ENCODE measurements at places on chromosomes 6 and 20. TPM values are rescaled to one million over a fixed set of nuclear protein-coding genes. Genes with fewer than 3 reads are reported as not detected.

HMGA1 gene
- total RNA-seq, result 1,595 TPM

PLA2G7 gene
- total RNA-seq, result 0.68 TPM

VGLL2 gene
- total RNA-seq, result not detected

DZANK1 gene
- 14.8 TPM for total RNA-seq

SLC44A4 gene
- total RNA-seq, result 0.56 TPM

CDSN gene
- not detected for total RNA-seq

- no peak for DNase-seq
Measured at GRCh38 chr6:18536591-18537055, 149.5 kb downstream of the RNF144B start.

- no peak for DNase-seq
Measured at GRCh38 chr20:48463096-48463720, 364.6 kb downstream of the PREX1 start.

DNA sequence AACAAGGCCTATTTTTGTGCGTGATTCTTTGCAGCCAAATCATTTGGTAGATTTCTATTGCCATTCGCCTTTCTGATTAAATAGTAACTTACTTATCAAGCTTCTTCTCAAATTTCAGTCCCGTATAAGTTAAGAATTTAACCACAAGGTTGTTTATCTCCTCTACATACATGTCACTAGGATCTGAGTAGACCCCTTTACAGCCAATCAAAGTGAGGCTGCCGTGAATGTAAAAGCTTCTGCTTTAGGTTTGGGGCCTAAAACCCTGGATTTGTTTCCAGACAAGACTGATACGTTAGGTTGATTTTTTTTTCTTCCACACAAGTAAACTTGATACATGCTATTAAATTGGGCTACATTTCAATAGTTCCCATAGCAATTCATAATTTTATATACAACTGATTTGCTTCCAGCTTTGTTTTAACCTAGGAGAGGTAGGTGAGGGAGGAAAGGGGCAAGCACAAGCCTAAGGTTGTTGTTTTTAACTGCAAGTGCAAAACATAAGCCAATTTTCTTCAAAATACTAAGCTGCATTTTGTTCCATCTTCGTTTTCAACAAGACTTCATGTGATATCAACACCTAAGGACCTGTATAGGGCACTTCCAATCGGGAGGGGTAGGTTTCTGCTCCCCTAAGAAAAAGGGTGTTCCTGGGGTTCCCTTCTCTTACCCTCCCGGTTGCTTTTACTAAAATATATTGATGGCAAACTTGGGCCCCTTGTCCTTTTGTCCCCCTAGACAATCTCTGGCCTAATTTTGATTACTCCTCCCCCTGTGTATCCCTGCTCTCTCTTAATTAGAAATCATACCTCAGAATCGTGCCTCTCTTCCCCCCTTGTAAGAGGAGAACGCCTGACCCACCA, 1.7 kb downstream of the RANBP9 start:
- no peak for DNase-seq

GRCh38 chr6:11039040-11039439, 5.1 kb downstream of the ELOVL2 start:
- no peak for DNase-seq

DNA sequence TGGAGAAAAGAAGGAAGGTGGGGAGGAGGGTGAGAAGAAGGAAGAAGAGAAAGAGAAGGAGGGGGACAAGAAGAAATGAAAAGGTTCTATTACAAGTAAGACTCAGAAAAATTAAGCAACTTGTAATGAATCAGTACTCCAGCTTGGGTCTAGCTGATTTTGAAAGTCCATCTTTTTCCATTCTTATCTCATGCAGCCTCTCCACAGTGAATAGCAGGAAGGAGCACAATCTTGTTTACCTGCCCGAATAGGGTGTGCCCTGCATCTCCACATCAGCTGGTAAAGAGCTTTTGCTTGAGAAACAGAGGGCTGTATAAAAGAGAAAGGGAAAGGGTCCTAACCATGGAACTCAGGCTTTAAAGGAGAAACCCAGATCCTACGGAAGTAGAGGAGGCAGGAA, 348.8 kb downstream of the TPBG start:
- DNase-seq, result no peak

DNA sequence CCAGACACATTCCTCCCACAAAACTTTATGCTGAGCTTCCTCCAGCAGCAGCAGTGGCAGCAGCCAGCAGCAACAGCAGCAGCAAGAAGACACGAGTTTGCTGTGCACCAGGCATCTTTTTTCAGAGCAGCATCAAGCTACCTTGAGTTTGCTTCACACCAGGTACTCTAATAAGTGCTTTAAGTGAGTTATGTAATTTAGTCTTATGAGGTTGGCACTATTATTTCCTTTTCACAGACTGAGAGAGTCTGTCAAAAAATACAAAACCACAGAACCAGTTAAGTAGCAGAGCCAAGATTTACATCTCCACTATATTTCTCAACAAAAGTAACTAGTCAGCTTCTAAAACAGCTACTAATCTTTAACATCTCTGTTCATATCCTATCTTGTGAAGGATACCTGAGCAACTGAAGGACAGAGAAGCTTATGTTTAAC, 23.7 kb downstream of the RANBP9 start:
- DNase-seq, result no peak

DNA sequence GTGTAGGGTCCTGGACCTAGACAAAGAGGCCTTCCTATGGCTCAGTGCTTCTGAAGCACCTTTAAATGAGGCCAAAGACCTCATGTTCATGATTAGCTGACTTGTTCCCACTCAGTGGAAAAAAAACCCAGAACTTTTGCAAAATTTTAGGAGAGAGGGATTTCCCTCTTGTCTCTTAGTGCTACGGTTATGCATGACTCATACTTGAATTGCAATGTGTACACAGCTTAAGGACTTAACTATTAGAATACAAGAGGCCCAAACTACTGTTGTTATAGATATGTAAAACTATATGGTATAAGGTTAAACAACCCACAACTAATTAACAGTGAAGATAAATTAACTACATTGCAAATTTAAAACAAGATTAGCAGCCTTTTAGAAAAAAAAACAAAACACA, 32.3 kb upstream of the HLA-A start:
- DNase-seq, result no peak

- DNase-seq, result no peak
Measured at GRCh38 chr6:21157186-21157929, 436.2 kb upstream of the SOX4 start.

- DNase-seq, result no peak
Measured at GRCh38 chr20:41870869-41871462, 252.8 kb upstream of the CHD6 start.

- no peak for DNase-seq
Measured at GRCh38 chr20:14576196-14576877, 238.9 kb upstream of the FLRT3 start.

DNA sequence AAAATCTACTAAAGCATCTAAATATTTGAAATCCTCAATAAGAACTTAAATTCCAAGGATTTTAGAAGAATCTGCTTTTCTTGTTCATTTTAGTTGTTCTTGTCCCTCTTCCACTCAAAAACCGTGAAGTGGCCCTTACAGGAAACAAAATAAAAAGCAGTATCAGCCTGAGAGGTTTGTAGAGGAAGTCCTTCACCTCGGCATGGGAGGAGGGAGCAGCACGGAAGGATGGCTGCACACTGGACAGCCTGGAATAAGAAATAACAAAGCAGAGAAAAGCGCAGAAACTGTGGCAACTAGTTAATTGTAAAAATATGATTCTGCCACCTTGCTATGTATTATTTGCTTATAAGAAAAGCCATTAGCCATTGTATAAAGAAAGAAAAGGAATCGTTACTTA, 46.1 kb downstream of the RALGAPA2 start:
- DNase-seq, result no peak

DNA sequence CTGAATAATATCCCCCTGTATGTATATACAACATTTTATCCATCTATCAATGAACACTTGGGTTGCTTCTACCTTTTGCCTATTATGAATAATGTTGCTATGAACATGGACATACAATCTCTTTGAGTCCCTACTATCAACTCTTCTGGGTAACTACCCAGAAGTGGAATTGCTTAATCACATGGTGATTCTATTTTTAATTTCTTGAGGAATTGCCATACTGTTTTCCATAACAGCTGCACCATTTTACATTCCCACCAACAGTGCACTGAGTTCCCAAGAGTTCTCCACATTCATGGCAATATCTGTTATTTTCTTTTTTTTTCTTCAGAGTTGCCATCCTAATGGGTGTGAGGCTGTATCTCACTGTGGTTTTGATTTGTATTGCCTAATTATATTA, 88.3 kb downstream of the ZHX3 start:
- DNase-seq, result no peak

DNA sequence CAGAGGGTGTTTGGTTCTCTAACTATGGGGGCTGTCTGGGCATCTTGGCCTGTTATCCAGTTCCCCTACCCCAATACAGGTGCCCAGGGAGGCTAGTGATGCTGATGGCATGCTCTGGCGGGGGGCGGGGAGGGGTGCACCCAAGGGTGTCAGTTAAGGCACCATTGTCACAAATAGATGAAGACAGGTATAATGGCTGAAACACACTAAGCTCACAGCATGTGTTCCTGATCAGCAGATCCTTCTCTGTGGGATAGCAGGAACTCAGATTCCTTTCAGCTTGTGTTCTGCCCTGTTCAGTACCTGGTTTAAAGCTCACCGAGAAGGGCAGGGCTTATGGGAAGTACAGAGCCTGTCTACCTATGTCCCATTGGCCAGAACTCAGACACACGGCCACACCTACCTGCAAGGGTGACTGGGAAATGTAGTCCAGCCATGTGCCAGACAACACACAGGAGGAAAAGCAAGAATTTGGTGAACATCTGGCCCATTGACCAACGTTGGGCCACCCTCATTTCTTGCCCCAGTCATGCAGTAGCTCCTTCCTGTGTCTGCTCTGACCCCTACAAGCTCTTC, 3.4 kb upstream of the RSPO4 start:
- DNase-seq, result peak; percentile 91

DNA sequence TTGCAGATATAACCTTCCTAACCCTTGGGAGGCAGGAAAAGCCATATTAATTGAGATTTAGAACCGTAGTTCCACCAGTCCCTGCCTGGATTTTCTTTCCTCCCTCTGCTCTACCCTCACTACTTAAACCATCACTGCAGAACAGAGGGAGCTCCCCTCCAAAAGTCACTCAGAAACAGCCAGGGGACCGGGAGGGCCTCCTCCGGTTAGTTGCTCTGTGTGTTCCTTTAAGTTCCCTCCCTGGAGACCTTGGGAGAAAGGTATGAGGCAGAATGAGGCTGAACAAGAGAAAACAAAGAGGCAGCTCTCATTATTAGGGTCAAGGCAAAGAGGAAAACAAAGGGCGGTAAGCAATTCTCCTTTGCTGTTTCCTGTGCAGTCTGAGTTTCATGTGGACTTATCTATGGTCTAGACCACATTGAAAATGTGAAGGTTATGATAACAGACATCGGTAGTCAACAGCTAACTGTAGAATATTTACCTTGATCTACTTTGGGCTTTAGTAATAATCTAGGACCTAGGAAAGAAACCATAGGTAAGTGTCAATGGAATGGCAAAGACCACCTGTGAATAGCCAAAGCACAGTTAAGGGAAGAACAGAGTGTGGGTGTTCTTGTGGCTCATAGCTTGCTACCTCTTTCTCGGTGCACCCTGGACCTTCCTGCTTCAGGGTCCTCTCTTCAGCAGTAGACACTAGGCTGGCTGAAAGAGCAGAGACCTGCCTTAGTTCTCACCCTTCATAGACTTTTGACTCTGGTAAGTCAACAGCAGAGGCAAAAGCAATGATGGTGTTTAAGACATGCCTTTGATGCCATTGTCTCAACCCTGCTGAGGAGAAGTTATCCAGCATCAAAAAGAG, 250.9 kb upstream of the CITED2 start:
- DNase-seq, result no peak

GRCh38 chr6:133887156-133887879, 1.6 kb upstream of the TCF21 start:
- DNase-seq, result no peak

- no peak for DNase-seq
Measured at GRCh38 chr6:111015389-111016124, 33.7 kb downstream of the RPF2 start.

GRCh38 chr6:166589786-166590574, 3.5 kb upstream of the RAMACL start:
- DNase-seq, result peak; percentile 24

- DNase-seq, result no peak
Measured at GRCh38 chr20:13238001-13238653, 17.1 kb downstream of the ISM1 start.

DNA sequence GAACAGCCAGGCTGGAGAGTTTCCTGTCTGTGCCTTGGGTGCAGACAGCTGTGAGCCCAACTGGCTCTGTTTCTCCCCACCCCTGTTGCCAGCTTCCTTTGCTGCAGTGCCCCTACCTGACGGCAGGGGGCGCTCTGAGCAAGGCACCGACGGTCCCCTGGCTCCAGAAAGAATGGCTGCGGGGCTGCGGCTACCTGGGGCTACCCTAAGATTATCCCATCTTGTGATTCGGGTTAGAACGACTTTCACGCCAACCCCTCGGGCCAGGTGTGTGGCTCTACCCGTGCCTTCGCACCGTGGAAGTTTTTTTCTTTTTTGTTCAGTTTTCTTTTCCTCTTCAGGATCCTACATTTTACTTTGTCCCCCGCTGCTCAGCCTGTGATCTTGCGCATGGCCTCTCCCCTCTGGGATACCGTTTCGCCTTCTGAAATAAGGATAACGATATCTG, 33.4 kb upstream of the AAR2 start:
- peak; percentile 94 for DNase-seq

DNA sequence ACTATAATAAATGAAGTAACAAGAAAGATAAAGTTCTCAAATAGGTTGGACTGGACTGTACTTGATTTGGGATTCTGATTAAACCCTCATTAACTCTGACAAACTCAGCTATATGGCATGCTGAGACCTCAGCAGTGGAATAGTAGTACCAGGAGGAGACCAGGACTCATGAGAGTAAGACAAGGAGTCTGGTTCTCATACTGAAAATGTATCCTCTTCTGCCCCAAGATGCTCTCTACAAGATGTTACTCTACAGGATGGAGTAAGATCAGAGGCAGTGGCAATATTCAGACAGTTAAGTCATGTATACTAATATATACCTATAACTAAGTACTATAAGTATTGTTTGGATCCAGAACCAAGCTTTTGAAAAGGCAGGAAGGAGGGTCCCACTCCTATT, 31.9 kb upstream of the SYNCRIP start:
- DNase-seq, result no peak

DNA sequence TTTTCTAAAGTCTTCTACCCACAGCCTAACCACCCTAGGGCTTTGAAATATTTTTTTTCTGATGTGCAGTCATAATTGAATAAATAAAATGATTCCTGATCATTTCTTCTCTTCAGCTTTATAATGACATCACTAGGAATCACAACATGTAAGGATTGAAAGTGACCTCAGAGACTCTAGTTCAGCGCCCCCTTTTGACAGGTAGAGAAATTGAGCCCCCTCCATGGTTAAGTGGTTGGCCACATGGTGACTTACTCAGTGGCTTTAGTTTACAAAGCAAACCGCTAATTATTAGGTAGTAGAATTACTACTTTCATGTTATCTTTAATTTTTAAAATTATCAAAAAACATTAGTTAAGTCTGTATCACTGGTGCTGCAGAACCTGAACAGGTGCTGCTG, 13.3 kb upstream of the SLC2A12 start:
- DNase-seq, result peak; percentile 65

Measured in endodermal cell (in vitro differentiated cells).